ENCODE measurements at places on chromosomes 7 and 10.

DNA sequence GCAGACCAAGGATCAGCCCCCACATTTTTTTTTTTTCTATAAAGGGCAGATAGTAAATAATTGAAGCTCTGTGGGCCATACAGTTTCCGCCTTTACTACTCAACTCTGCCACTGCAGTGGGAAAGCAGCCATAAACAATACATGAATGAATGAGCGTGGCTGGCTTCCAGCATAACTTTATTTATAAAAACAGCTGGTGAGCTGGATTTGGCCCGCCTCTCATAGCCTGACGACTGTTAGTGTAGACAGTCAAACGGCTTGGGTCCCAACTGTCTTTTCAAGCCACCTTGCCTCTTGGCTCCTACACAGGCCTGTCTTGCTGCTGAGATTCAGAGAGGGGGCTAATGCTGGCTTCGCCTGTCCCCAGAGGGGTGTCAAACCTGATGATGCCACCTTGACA is 169.8 kb upstream of the GPR26 start:
- no peak for DNase-seq

DNA sequence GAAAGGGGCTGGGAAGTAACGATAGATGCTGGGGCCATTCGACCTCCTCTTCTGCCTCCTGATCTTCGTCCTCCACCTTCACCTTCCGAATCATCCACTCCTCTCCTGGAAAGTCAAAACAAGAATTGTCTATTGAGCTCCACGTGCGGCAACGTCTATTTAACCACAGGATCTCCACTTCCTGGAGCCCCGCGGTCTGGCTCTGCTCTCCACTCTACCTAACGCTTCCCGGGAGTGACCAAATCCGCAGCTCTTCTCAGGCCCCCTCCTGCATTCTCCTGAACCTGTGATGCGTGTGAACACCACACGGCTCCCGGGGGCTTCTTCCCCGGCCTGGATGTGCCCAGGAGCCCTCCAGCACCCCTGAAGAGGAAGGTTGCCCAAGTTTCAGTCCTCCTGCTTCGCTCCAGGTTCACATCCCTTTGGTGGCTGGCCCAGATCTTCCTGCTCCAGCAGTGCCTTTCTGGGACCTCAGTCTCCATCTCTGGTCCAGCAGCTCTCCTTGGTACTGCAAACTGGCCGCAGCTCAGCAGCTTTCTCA is 7.2 kb downstream of the ZNF467 start:
- no peak for DNase-seq

- no peak for DNase-seq
Observed at GRCh38 chr7:47725031-47725780, 143.3 kb upstream of the TNS3 start.

DNA sequence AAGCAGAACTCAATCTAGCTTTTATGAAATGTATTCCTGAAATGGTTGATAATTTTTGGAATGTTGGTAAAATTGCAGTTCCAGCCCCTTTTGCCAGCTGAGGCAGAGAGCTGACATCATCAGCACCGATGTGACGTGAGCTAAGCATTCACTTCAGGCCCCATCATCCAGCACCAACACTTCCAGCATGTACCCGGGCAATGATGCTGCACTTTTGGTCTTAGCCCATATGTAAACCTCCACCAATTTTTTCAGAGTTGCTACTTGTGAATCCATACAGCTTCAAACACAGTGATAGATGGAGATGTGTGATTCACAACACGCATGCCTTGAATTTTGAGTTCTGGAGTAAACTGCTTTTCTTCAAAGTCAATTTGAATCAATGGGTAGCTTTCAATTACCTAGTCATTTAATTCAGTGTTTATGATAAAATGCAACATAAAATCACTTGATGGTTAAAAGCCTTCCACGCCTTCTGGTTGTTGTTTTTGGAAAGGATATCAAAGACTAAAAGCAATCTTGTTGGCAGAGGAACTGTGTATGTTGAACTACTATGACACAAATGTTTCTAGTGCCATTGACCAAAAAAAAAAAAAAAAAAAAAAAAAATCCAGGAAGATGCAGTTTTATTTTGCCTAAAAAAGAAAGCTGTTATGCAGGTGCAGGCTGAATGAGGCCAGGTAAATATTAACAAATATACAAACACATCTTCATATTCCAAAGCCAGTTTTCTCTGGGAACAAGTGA is 73.9 kb downstream of the NRP1 start:
- DNase-seq, result no peak

DNA sequence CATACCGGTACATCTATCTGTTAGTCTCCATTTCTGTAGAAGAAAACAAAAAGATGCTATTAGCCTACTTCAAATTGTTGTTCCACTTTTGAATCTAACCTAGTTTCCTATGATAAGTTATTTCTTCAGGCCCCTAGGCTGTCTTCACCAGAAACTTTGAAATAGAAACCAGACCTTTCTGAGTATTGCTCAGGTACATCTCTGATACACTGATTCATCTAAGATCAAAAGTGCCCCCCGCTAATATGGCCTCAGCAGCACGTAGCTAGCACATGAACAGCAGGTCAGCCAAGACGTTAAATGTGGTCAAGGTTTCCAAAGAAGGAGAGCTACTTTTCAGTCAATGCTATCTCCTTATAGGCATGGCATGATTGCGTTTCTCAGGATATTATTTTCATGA is 23.6 kb downstream of the CTAGE6 start:
- no peak for DNase-seq

- no peak for DNase-seq
Observed at GRCh38 chr7:26954951-26955350, 90.6 kb upstream of the SKAP2 start.

- DNase-seq, result no peak
Observed at GRCh38 chr7:112743811-112744210, 46.4 kb downstream of the TMEM168 start.

DNA sequence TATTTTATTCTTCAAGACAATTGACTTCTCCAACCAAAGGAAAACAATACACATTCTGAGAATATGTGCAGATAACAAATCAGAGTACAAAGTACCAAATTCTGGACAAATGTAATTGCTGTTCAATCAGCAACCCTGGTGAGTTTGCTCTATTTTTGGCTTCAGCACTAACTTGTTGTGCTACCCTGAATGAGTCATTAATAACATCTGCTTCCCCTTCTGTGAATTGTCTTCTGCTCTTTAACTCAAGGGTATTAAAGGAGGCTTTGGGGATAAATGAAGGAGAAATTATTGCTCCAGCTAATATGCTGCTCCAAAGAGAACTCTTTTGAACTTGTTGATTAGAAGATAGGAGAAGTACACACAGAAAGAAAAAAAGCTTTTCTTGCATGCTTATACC is 459.3 kb downstream of the HTR7 start:
- no peak for DNase-seq

All from stimulated activated CD4-positive, alpha-beta T cell treated with anti-CD3 and anti-CD28 coated beads, Interleukin-1b, Interleukin-23, amount 100 ng/mL, for 4 hours (primary cell).